ENCODE measurements at places on chromosomes 7 and 10. TPM values are rescaled to one million over a fixed set of nuclear protein-coding genes. Genes with fewer than 3 reads are reported as not detected.

DNA sequence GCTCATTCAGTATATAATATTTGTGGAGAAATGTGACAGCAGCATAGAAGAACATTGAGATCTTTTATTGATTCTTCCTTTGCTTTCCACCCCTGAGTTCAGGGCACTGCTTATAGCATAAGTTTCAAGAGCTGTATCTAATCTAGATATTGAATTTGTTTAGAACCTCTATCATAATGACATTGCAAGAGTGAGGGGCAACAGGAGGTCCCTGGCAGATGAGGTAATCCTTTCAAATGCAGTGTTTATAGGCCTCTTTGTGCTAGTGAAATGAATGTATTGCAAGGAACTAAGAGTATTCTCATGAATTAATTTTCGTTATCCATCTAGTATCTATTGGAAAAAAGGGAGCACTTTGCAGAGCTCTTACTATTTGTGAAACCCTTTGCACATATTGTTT lies 167.2 kb upstream of the FERD3L start:
- DNase-seq: no peak

DNA sequence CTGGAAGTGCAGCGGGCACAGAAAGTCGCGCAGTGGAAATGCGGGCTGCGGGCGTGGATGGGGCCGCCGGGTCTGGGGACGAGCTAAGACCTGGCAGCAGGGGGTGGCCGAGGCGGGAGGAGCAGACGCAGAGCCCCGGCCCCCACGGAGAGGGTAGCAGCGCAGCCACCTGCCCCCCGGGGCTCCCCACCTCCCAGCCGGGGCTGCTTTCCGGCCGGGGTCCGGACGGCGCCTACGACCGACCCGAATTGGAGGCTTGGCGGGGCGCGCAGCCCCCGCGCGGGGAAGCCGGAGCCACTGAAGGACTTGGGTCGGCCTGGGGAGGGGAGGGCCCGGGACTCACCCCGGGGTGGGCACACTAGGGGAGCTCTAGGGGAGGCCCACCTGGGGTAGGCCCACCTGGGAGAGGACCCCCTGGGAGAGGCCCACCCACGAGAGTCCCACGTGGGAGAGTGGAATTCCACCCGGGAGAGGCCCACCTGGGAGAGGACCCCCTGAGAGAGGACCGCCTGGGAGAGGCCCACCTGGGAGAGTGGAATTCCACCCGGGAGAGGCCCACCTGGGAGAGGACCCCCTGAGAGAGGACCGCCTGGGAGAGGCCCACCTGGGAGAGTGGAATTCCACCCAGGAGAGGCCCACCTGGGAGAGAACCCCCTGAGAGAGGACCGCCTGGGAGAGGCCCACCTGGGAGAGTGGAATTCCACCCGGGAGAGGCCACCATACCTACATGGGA lies 854 bp upstream of the CFAP46 start:
- no peak for DNase-seq

GRCh38 chr10:68253346-68253745 lies 21.4 kb upstream of the ATOH7 start:
- no peak for DNase-seq

DNA sequence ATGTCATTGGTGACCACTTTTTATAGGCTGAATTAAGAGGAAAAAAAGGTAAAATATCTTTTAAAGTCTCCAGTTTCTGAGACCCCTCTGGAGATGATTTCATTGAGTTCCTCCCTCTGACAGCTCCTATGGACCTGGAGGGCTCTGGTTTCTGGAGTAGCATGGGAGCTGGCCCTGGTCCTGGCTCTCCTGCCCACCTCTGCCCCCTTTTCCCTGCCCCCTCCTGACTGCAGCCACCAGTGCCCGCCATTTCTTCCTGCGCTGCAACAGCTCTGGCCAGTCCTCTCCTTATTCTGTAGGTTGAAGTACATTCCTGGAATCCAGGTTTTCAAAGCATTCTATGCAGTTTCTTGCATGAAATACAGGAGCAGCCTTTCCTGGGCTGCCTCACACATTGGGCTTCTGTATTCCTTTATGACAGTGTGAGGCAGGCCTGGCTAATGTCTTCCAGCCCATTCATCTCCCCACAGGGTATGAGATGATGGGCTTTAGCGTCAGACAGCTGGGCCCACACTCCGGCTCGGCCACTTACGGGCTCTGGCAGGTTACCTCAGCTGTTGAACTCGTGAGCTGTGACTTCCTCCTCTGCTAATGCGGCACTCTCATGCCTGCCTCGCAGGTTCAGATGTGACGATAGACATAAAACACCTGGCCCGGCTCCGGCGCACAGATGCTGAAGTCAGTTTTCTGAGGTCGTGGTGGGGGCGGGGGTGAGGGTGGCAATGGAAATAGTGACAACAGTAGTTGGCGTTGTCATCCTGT lies 101.7 kb downstream of the MGMT start:
- no peak for DNase-seq

DNA sequence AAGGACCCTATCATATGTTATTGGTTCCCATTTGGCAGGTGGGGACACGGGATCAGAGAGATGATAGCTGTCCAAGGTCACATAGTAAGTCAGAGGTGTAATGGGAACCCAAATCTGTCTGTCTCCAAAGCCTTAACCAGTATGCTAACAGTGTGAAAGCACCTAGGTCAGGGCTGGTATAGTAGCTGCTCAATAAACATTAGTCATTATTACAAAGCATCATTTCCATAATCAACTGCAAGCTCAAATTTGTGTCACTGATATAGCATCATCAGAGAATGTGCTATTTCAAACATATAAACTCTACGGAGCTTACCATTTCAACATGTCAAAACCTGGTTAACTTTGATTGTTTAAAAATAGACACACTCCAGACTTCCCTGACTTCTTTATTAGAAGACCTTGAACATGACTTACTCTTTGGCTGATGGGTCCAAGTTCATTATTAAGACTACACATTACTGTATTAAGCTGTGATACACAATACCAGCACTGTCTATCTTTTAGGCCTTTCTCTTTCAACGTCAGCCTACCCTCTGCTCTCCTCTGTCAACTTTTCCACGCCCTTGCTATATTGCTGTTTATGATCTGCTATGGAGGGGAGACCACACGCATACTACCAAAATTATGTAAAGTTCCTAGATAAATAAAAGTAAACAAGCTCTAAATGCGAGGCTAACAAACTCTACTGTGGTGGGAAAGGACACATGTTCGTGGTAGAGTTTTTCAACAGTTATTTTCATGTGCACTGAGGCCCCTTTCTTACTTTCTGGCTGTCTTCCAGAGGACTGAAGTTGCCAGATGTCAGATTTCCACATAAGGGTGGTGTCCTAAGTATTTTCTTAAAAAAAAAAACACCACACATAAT lies 33.6 kb downstream of the DNMBP start:
- no peak for DNase-seq

DNA sequence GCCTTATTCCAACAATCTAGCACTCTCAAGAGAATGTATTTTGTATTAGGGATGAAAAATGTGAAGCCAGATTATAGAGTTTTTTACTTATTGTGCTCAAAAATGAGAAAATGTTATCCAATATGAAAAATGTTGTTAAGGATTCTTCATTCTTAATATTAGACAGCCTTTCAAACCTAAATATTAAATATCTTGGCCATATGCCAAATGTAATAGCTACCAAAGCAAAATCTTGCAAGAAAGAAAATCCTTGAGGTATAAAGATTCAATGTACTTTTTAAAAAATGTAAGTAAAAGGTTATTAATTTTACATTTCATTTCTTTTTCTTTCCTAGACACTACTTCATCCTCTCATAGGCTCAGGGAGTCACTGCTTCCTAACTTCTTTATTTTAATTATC lies 33.4 kb downstream of the MET start:
- DNase-seq: no peak

- DNase-seq: no peak
These were observed 4.0 kb downstream of the INPP5A start for GRCh38 chr10:132541601-132542011.

DNA sequence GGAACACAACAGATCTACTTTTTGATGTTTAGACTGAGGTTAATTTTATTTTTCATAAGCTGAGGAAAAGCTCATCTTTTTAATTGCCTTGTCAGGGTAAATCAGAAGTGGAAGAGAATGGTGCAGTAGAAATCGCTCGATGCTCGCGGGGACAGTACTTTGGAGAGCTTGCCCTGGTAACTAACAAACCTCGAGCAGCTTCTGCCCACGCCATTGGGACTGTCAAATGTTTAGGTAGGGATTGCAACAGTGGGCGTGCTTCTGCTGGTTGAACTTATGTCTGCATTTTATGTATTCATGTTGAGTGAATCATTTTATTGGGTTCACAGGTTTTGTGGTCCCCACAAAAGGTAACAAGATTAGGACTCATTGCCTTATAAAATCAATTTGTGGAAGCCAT lies 11.7 kb upstream of the HBP1 start:
- DNase-seq: no peak

GRCh38 chr10:70558871-70559810 lies 43.4 kb downstream of the PRF1 start:
- peak; percentile 61 for DNase-seq

DNA sequence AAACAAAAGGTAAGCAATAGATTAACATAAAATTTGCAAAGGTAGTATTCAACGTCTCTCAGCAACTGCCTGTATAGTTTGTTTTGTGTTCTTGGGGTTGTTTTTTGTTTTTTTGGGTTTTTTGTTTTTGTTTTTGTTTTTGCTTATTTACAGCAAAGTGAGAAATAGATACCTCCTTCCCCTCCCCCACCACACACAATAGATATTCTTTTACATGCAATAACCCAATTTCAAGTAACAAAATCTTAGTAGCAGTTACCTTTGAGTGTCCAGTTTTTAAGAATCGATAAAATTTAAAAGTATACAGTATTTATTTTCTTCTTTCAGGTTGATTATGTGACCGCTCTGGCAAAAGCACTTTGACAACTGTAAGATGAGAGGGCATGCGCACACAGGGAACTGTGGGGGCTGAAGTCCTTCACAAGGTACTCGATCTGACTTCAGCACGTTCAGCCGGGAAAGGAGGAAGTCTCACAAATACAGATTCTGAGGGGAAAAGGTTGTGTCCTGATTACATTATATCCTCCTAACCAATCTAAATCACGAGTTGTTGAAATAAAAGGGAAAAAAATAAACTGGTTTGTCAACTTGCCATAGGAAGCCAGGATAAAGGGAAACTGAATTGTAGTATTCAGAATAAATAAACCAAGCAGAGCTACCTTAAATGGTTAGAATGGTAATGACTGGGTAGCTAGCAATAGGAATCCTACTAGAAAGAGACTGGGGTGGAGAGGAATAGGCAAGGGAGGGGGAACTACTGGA lies 47.8 kb downstream of the CPEB3 start:
- peak; percentile 17 for DNase-seq

- DNase-seq: no peak
These were observed at the start of gene PYROXD2 for GRCh38 chr10:98414932-98415730. Gene PYROXD2, minus strand, starts transcription at chr10:98415182. Its CDS starts 47 bp downstream, at chr10:98415135.

DNA sequence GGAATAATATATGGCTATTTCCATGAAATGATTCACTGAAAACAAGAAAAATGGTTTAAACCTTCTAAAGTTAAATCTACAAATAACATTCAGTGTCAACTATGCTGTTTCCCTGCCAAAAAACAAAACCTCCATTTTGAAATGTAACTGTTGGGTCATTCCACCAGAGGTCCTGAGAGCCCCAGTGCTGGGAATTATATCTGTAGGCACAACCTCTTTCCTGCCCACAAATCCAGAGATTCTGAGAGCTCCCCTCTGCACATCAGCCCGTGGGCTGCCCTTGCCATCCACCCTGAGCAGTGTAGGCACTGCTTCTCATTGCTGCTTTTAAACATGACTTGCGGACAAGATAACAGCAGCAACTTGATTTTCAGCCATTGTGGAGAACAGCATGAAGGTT lies 198.6 kb downstream of the TMEM178B start:
- DNase-seq: no peak

DNA sequence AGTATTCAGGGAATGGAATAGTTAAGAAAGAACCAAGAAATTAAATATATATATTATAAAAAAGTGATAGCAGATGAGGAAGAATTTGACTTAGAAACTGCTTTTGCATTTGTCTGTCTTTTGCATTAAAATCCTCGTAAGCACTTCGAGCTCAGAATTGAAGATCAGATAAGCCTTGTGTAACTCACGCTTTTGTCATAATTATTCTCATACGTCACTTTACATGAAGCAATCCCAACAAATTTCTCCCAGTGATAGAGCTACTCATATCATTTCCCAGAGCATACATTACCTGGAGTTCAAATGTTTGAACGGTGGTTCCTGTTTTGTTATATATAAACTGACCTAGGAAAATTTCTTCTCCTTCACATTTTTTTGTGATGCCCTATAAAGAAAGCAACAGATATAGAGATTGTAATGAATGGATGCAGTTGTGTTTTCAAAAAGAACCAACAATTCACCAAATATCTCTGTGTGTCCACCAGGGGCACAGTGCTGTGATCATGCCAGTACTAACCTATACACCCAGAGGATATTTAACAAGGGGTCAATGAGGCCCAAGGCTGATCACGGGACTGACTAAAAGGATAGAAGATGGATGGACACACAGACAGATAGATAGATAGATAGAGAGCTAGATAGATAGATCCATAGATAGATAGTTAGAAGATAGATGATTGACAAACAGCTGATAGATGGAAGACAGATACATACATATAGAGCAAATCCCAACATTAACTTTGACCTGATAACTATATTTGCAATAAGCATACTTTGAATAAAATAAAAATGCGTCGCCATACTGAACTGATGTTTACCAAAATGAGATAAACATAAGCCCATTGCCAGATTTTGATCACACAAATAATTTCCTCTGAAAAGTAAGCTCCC lies 9.3 kb upstream of the HUS1 start:
- no peak for DNase-seq

GRCh38 chr10:787933-788651 lies 98.6 kb upstream of the DIP2C start:
- DNase-seq: no peak

GRCh38 chr7:14950013-14950412 lies 47.5 kb upstream of the DGKB start:
- no peak for DNase-seq

DNA sequence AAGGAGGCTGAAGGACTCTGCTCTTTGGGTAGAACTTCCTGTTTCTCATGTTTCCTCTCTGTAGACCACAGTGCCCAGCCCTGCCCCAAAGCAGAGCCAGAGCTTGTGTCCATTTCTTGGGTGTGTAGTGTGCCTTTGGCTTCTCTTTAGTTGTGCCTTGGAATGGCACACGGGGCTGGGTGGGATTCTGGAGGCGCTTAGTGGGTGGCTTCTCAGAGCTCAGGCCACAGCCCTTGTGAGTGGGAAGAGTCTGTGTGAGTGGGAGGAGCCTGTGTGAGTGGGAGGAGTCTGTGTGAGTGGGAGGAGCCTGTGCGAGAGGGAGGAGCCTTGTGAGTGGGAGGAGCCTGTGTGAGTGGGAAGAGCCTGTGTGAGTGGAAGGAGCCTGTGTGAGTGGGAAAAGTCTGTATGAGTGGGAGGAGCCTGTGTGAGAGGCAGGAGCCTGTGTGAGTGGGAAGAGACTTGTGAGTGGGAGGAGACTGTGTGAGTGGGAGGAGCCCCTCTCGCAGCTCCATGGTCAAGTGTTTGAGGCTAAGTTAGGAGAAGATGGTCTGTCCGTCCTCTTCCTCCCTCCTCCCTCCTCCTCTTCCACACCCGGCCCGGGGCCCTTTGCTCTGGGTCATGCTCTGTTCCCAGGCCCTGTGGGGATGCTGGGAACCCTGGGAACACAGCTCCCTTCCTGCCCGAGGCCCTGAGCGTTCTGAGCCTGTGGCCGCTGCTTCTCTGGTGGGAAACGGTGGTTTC lies 153.0 kb downstream of the GRK5 start:
- no peak for DNase-seq

Gene NKX2-3
- not detected for total RNA-seq

Gene HMX2
- total RNA-seq: 0.11 TPM

Gene STEAP2
- total RNA-seq: 0.08 TPM

Gene BEND7
- total RNA-seq: not detected

Gene SPDYE9
- total RNA-seq: not detected

Gene WIPF3
- not detected for total RNA-seq

Gene MSMB
- not detected for total RNA-seq

Gene MLXIPL
- 0.35 TPM for total RNA-seq

Measured in activated T-cell treated with anti-CD3 and anti-CD28 coated beads, Interleukin-2, amount 50 U/mL, for 4 hours (primary cell).